ENCODE measurements at places on chromosomes 3 and 15.

- DNase-seq: no peak
These were observed 103.9 kb upstream of the CHD2 start for GRCh38 chr15:92796161-92796611.

DNA sequence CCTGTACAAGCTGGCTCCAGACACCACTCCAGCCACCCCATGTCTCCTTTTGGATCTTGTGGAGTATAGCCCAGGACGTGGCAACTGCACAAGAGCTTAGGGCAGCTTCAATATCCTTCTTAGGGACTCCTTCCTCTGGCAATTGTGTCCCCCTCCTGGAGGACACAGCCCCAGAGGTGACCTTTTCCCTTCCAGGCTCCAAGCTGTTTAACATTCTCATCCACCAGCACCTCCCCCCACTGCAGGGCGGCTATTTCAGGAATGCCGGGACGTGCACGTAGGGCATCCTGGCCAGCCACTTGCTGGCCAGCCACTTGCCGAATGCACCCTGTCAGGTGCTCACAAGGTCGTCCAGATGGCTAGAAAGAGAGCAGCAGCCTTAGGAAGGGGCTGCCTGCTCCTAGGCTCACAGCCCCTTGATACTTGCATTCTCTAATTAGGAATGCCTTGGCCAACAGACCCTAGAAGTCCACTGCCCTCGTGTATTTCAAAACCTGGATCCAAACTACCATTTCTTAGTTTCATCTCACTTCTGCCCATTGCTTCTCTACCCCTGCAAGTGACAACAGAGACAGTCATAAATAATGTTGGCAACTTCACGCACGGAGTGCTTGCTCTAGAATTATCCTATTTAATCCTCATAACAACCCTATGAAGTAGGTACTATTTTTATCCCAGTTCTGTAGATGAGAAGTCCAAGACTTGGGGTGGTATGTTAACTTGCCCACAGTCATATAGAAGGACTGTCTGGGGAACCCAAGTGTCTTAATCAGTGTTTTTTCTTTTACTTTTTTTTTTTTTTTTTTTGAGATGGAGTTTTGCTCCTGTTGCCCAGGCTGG lies 24.5 kb upstream of the IDH2 start:
- no peak for DNase-seq

DNA sequence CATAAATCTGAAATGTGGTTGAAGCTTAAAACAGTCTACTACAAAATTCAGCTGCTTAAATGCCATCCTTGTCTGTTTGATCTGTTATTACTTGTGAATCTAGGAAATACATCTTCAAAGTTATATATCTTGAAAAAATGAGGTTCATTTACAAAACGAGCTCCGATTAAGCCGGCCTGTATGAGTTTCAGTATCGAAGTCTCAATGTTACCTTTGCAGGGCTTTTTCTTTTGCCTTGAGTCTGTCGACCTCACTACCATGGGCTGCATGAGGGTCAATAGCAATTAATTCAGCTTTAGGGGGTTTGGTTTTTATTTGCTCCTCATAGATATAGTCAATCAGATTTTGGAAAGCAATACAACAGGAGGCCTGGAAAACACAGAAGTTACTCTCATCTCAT lies 23.2 kb downstream of the ERICH6 start:
- no peak for DNase-seq

DNA sequence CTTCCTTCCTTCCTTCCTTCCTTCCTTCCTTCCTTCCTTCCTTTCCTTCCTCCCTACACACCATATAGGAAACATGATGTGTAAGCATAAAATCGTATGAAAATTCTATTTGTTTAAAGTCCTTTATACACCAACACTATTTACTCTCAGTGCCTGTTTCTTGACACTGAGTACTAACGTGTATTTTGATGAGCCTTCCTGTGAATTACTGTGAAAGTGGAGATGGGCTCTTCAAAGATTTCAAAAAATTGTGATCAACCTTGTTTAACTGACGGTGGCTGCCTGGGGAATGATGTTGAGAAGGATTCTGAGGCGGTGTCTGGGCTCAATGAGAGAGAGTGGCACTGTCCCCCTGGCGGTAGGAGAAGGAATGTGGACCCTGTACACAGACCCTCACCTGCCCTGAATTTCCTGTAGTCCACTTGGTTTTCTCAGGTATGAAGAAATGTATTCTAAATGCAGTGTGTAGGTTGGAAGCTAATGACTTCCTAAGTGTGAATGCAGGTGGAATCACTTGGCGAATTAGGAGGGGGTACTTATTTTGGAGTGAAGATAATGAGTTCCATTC lies 237.9 kb downstream of the GAP43 start:
- no peak for DNase-seq

DNA sequence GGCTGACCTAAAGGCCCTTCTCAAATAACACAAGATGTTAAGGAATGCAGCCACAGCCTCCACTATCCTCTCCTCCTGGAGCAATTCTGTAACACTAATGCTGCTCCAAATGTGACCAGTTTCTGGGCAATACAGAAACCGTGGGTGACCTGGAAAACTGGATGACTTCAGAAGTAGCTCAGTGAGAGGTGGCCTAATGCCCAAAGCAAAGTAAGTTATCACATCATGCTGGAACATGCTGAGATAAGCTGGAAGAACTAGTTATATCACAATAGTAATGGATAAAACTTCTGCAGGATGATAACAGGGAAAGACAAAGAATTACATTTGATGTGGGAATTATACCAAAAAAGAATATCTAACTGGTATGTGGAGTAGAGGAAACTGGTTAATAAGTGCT lies 72.0 kb downstream of the DHX30 start:
- DNase-seq: no peak

DNA sequence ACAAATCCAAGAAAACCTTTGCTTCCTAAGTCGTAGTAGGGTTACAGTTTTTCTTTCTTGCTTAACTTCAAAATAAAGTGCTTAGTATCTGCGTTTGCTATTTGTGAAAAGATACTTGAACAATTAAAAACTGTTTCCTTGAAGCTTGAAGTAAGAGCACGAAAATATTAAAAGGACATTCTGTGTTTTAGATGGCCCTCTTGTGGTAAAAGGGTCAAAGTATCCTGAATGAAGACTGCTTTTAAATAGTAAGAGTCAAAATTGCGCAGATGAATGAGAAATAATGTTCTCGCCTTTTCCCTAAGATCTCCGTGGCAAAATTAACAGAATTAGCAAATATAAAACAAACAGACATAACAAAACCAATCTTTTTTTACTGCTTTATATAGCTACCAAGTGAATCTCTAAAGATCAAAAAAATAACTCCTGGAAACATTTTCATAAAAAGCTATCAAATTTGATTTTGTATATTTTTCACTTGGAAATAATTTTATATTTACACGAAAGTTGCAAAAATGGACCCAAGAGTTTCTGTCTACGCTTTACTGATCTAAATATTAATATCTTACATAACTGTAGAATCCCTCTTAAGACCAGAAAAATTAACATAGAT lies 175.4 kb downstream of the MBNL1 start:
- DNase-seq: peak; percentile 35

DNA sequence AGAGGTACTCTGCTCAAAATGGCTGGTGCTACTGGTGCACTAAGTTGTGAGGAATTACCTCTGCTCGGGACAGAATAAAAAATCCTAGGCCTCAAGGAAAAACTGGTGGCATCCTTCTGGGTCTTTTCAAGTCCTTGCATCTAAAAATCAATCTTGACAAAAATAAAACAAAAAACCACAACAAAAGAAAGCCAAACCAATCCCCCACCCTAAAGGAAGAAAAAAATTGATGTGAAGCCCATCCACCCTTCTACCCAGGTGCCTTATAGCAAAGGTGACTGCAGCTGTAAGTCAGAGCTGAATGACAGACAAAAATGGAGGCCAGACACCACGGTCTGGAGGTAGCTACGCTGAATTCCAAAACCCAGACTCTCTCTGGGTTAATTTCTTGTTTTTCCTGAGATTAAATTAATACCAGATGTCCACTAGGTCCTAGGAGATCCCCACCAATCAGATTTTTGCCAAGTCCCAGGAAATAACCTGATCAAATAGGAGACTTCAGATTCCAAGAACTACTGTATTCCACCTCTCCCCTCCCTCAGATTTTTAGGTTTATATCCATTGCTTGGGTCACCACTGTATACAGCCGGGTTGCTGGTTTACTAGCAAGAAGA lies 33.5 kb downstream of the ABCC5 start:
- peak; percentile 26 for DNase-seq

GRCh38 chr15:87777054-87777561 lies 479.4 kb downstream of the NTRK3 start:
- DNase-seq: peak; percentile 8

DNA sequence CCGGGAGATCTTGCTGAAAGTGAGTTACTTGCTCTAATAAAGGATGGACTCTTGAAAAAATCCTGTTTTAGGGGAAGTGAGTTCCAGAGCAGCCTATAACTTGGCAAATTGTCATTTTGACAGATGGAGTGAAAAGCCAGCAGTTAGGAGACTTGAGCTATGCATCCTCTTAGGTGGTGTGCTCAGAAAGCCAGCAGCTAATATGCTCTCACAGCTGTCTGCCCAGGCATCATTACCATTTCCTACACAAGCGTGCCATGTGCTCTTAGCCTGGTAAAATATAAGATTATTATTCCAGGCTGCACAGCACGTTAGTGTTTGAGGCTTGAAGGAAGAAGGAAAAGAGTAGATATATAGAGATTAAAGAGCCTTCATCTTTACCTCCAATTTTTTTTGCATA lies 151.0 kb downstream of the CHL1 start:
- no peak for DNase-seq

DNA sequence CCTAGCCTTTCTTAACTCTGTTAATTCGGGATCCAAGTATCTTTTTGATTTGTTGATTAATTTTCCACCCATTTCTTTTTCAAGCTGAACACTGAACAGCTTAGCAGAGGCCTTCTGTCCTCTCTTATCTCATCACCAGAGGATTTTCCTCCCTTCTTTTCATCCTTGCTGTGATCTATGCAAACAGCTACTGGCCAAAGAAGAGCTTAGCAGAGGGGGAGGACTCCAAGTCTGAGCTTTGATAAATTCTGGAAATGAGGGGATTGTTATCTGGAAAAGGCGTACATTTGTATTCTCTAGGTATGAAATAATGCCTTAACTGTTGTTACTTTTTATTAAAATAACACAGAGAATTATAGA lies 13.4 kb downstream of the DZIP3 start:
- DNase-seq: no peak

DNA sequence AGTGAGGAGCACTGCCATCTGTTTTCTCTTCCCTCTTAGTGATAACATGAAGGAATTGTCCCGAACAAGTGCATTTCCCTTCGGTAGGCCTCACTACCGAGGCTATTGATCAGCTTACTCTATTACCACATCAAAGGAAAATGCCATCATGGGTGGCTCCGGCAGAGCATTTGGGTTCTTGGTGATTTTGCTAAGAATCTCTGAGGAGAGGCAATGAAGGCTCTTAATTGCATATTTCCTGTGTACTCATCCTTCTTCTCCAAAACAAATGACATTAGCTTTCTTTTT lies 35.3 kb downstream of the CHRD start:
- no peak for DNase-seq

Measured in fibroblast of skin of left quadriceps (primary cell).